GM23248 (cell line): ENCODE measurements at places on chromosomes 5 and 9.

GRCh38 chr5:133387621-133388020 is 224.7 kb downstream of the FSTL4 start:
- DNase-seq: no peak

DNA sequence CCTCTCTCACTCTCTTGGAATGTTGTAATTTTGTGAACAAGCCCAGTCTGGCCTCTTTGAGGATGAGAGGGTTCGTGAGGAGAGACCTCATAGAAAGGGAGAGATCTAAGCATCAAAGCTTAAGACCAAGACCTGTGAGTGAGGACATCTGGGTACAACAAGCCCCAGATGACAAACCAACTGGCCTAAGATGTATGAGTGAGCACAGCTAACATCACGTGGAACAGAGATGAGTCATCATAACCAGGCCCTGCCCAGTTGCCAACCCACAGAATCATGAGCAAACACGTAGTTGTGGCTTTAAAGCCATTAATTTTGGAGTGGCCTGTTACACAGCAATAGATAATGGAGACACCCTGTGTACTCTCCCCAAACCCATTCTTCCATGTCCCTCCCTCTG is 439.1 kb upstream of the KIF2A start:
- DNase-seq: peak; percentile 66

DNA sequence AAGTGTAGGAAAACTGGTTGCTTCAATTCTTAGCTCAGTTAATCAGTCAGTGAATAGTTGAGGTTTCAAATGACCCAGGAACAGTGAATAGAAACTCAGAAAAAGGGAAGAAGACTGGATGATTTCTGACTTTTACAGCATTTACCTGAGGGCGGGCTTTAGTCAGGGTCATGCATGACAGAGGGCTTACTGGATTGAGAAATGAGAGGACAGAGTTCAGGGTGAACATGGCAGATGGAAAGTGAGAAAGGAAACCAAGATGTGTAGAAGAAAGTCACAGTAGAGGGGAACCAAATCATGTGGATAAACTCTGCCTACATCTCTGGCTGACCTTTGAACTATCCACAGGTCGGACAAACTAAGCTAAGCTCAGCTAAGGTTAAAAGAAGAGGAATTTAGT is 596.0 kb downstream of the SEMA5A start:
- no peak for DNase-seq

GRCh38 chr5:115686051-115686737 is 60.4 kb upstream of the TMED7 start:
- peak; percentile 38 for DNase-seq

GRCh38 chr9:117178596-117179375 is 236.1 kb downstream of the ASTN2 start:
- no peak for DNase-seq

DNA sequence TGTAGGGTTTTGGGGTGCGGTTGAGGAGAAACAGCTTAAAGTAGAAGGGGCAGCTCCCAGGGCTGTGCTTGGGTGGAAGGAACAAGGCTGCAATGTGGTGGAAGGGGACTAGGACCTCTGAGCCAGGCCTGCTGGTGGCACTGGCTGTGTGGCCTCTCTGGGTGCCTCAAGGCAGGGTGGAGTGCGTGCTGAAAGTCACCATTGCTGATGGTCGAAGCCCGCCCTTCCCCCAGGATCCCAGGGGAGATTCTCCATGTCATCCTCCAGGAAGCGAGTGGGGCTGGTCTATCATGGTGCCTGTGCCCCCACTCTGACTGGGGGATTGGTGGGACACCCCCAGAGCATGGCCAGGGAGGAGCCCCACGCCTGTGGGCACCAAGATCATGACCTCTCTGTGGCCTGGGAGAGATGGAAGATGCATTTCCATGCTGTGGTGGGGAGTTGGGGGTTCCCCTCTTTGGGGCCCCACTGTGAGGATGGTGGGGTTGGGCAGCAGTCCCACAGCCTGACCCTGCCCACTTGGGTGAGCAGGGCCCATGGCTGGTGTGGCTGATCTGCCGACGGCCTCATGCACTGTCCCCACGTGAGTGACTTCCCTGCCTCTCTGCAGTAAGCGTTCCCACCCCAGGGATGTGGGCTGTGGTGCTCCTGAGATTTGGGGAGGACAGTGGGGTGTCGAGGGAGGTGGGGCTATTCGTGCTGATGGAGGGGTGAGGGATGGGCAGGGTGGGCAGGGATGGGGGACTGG is 25.8 kb downstream of the WNK2 start:
- DNase-seq: no peak

GRCh38 chr5:20229303-20230005 is 241.5 kb upstream of the CDH18 start:
- no peak for DNase-seq

GRCh38 chr5:96049398-96050272 is 88.0 kb upstream of the ELL2 start:
- DNase-seq: peak; percentile 82

GRCh38 chr9:95770653-95771131 is 104.8 kb upstream of the ERCC6L2 start:
- no peak for DNase-seq

GRCh38 chr9:115672477-115673316 is 480.9 kb upstream of the PAPPA start:
- DNase-seq: peak; percentile 97

DNA sequence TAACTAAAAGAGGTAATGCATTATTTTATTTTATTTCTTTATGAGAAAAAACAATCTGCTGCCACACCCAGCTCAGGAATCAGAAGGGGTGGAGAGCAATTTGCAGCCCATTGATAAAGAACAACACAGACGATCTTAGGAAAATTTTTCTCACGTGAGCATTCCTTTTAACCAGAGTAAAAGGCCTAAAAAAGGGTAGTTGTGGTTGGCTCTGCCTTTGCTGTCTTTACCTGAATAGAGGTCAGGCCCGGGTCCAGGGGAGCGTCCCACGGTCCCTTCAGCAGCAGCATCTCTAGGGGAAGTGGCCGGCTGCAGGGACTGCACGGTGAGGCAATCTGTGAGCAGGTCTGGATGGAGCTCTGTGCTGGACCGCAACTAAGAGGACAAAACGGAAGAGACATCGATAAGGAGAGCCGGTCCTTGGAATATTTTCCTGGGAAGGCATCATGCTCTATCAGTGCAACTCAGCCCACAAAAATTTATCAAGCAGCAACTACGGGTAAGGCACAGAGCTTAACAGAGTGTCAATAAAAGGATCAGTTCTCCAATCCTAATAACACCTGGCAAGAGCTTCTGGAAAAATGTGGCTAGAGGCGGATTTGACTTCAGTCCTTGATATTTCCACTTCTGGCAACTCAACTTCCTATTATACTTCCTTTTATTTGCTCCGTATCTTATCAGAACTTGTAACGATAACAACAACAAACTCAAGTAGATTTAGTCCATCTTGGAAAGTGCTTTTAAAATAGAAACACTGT is 372.8 kb upstream of the RFX3 start:
- DNase-seq: no peak

GRCh38 chr5:84564321-84565075 is 179.8 kb upstream of the EDIL3 start:
- DNase-seq: no peak

DNA sequence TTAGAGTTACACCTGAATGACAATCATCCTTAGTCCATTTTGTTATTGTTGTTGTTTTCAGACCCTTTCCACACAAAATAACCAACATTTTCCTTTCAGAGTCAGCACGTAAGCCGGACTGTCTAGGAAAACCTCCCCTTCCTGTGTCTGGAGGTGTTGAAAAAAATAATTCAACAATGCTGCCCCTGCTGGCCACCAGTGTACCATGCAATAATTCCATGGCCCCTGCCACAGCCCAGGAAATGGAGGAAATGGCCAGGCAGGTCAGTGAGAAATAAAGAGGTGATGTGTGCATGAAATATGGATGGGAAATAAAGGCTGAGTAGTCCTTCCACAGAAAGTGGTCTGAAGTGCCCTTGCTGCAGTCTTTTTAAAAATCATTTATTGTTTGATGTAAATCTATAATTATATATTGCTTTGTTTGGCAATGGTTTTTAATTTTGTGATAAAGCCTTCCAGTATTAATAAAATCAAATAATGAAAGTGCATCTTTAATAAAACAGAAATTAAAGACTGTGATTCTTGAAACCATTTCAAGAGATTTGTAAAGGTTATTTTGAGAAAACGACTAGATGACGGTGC is 152.8 kb upstream of the PAPPA start:
- DNase-seq: peak; percentile 29

- DNase-seq: peak; percentile 80
These were observed 22.2 kb downstream of the COL27A1 start for GRCh38 chr9:114177423-114178064.

- no peak for DNase-seq
These were observed 4.3 kb upstream of the RAI14 start for GRCh38 chr5:34651791-34652190.

- no peak for DNase-seq
These were observed 608.4 kb downstream of the PRELID2 start for GRCh38 chr5:145226726-145227125.

DNA sequence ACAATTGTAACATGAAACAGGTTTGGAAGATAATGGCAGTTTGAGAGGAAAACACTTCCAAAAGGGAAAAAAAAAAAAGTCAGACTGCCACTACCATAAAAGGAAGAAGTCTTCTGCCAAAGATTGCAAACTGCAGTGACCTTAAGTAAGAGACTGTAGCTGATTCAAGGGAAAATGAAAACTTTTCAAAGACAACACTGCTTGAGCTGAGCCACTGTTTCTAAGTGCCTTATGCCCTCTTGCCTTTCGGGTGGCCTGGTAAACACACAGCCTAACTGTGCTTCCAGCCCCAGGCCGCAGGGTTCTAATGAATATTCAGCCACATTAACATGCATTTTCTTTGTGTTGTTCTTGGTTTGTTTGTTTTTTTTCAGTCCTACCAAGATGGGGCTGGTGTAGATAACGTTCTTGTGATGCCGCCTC is 354.6 kb downstream of the BNC2 start:
- peak; percentile 79 for DNase-seq

GRCh38 chr9:20619487-20620200 is 2.7 kb downstream of the MLLT3 start:
- no peak for DNase-seq

DNA sequence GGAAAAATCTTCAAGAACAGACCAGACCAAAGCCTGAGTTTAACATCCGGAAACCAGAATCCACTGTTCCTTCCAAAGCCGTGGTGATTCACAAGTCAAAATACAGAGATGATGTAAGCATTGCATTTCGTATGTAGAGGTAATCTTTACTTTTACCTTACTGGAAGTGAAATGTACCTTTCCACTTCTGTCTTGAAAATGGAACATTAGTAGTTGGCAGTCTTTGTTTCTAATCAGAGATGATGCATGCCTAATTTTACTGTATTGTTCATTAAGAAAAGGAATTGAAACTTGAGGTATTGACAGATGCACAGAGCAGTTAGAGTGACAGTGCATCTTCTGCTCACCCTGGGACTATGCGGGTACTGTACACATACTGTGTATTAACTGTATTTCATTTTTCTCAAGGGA is 34.6 kb downstream of the HABP4 start:
- DNase-seq: peak; percentile 35

DNA sequence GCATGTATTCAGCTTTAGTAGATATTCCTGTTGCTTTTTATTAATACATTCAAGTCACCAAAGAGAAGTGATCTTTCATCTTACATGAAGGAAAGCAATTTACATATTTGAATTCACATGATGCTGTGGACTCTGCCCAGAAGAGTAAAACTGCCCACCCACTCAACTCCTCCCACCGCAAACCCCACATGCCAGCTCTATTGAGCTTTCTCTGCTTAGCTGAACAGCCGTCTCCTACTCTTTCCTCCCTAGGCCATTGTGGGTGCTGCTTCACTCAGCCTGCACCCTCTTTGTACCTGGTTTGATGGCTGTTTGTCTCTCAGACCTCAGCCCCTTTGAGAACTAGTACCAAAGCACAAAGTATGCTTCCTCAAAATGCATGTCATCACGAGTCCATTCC is 48.4 kb upstream of the MAP3K1 start:
- DNase-seq: no peak

DNA sequence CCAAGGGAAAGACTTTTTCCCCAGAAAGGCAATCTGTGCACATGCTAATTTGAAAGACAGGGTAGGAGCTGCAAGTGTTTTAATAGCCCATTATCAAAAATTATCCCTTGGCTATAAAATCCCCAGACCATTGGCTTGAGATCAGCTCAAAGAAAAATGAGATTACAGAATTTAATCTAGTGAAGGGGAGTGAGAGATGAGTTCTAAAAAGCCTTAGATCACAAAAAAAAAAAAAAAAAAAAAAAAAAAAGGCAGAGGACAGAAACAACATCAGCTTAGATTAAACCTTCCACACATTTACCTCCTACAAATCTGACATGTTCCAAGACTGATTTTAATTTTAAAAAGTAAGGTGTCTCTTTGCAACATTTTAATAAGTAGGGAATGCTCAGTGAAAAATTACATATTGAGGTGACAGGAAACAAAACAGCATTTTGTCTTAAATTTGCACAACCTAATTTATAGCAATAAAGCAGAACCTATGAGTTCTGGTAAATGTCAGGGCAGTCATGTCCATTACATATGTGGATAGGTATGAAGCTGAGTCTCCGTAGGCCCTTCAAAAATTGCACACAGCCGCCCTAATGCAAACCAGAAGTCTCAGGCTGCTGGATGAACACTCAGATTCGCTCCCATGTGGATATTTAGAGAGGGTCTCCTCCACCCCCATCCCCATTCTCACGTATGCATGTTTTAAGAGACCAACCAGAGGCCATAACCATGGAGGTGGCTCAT is 43.4 kb downstream of the NFIB start:
- peak; percentile 30 for DNase-seq

DNA sequence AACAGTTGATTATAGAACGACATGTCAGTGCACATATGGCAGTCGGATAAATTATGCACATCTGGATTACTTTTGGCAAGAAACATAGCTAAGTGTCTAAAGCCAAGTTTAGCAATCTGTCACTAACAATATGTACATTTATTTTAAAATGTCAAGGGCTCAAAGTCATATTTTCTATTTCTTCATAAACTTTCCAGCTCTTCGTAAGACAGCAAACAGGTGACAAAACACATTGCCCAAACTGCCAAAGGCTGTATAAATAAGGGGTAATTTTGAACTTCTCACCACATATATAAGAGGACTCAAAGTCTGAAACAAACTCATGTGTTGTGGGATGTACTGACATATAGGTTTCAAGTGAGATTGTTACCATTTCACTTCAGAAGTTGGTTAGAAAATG is 237.2 kb downstream of the ARL15 start:
- no peak for DNase-seq

DNA sequence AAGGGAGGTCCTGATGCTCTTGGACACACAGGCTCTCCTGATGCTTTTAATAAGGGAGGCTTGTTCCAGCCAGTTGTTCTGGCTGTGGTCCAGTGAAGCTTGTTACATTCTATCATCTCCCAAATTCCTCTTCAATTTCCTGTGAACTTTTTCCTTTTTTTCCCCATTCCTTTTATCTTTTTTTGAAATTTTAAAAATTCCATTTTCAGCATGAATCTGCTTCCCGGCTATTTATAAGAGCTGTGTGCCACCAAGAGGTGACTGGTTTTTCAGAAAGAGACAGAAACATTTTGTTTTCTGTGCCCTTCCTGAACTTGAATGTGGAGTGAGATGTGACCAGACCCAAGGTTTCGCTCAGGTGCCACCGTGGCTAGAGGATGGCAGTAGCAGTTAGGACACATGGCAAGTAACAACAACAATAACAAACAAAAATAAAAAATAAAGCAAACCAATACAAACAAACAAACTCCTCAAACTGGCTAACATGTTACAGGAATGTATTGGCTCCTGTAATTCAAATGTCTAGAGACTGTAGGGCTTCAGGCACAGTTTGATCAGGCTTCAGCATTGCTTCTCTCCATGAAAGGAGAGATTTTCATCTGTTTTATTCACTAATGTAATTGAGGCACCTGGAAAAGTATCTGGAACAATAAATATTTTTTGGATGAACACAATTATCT is 121.1 kb downstream of the BOD1 start:
- peak; percentile 51 for DNase-seq

GRCh38 chr9:6171667-6172066 is 43.9 kb upstream of the IL33 start:
- peak; percentile 12 for DNase-seq
